ENCODE measurements at places on chromosomes 6 and 20.

GRCh38 chr6:27161603-27161945 is 85.9 kb upstream of the PRSS16 start:
- DNase-seq: no peak

- no peak for DNase-seq
Measured at GRCh38 chr6:2763876-2764540, 1.2 kb upstream of the WRNIP1 start.

GRCh38 chr6:156687789-156688619 is 89.2 kb upstream of the ARID1B start:
- DNase-seq: no peak

DNA sequence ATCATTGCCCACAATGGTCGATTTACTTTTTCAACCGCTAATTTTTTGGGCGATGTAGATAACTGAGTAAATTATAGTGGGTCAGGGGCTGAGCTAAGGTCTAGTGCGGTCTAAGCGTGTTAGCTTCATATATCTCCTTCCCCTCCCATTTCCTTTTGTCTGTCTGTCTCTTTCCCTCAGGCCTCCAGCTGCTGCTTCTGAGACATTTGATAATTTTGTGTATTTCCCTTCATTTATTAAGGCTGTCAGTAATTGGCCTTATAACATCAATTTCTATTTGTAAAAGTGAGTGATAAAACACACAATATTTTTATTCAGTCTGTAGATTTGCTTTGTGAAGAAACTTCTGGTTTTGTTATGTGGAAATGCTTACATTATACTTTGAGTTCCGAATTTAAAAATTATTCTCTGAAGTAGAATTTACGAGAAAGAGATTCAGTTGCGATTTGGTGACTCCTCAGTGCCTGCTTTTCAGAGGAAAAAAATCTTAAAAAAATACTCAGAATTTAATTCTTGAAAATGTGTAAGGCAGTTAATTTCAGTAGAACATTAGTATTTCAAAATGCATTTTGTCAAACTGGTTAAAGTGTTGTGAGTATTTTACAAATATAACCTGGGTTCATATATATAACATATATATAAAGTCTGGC is 1.4 kb downstream of the TMEM170B start:
- no peak for DNase-seq

- DNase-seq: no peak
Measured at GRCh38 chr20:22232923-22233322, 351.4 kb downstream of the FOXA2 start.

DNA sequence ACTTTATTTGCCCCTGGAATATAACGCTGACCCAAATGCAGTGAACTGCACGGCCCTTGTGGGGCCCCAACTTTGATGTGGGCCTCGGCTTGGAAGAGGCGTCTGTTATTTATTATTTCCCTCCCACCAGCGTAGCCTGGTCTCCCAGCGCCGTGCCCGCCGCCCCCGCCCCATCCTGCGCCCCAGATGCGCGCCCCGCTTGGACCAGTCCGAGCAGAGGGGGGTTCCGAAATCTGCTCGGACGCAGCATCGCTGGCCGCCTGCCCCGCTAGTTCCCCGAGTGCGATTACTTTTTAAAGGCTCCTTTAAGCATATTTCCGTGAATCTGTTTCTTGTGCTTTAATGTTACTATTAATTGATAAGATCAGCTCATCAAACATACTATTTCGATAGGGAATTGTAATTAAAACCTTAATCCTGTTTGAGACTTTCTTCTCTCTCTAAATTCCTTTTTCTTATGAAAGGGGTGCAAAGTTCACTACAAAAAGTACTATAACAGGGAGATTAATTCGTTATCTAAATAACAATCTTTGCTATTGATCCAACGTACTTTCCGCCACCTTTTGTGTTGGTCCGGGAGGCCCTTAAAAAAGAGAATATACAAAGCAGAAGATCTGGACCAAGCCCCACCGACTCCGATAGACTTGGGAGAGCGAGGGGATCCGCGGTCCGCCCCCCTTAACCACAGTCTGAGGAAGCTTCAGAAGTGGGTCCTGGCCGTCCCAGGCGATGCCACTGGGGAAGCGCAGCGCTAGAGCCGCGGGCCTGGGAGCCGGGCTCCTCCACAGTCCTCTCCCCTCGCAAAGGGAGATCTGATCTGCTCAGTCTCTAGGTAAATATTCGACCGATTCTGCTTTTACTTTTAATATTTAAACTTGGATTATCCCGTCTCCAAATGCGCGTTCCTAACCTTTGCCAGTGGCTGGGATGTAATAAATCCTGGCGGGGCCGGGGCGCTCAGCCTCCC is 10.2 kb downstream of the POU3F2 start:
- no peak for DNase-seq

GRCh38 chr20:37381621-37382471 is 35.9 kb downstream of the SRC start:
- DNase-seq: no peak

- no peak for DNase-seq
Measured at GRCh38 chr6:134173366-134173725, 120.9 kb upstream of the SLC2A12 start.

DNA sequence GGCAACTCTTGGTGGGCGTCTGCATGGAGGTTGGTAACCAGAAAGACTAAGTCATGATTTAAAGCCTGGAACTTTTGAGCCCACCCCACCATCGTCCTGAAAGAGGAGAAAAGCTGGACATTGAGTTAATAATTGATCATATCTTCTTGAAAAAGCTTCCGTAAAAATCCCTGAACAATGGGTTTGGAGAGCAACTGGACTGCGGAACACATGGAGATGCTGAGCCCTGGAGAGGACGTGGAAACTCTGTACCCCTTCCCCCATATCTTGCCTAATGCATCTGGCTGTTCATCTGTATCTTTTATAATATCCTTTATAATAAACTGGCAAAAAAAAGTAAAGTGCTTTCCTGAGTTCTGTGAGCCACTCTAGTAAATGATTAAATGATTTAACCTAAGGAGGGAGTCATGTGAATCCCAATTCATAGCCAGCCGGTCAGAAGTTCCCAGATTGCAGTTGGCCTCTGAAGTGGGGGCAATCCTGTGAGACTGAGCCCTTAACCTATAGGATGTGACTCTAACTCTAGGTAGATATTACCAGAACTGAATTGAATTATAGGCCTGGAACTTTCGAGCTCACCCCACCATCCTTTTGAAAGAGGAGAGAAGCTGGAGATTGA is 26.5 kb upstream of the LGSN start:
- no peak for DNase-seq

DNA sequence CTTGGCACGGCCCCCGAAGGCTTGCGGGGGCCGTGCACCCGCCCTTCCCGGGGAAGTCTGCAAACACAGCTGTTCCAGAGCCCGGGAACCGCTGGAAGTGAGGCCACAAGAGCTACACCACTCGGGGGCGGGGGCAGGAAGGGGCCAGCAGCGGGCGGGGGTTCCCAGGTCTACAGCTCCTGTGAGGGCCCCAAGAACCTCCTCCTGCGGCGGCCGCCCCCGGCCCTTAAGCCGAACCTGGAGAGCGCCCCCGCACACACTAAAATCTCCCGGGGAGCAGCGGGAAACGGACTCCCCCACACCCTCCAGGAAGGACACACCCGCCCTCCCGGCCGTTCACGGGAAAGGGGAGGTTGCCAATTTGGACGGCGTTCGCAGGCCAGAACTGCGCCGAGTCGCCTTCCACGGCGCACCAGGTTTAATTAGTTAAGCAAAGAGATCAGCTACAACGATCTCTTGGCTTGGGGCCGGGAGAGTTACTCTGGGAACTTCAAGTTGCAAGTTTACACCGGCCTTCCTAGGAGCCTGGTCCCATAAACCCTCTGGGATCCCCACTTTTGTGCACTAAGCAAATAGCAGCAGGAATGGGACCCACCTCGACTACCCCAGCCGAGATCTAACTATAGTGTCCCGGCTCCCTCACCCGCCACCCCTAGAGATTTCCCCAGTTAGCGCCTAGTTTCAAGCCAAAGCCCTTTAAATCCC is 1.7 kb downstream of the JAG1 start:
- DNase-seq: no peak

GRCh38 chr6:13292774-13293173 is 35.6 kb downstream of the TBC1D7 start:
- DNase-seq: no peak

DNA sequence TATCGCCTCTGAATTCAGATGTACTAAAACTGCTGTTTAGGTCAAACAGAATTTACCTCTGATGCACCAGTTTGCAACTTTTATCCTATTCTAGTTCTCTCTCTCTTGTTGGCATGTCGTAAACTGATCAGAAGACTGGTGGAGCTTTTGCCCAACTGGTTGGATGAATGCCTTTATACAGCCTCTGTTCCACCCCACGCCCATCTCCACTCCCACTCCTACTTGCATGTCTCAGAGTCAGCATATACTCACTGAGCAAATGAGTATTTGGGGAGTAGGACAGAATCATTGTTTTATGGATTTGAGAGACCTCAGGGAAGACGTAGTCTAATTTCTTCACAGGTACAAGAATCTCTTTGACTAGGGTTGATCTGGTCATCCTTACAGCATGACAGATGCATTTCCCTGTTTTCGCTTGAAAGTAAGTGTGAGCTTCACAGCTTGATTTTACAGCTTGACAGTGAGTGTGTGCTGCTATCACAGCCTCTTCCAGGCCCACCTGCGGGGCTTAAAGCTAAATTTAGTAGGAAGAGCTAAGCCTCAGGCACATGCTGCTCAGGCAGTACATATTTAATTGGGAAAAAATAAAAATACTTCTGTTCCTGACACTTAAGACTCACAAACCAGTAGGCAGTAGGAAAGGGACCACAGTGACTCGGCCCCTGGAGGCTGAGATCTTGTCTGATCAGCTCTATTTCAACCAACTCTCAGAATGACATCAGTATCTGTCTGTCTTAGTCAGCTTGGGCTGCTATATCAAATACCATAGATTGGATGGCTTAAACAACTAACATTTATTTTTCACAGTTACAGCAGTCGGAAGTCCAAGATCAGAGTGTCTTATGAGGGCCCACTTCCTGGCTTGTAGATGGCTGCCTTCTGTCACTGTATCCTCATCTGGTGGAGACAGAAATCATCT is 30.4 kb downstream of the TRMT6 start:
- no peak for DNase-seq

GRCh38 chr6:49430187-49430586 is 32.9 kb downstream of the MMUT start:
- no peak for DNase-seq

DNA sequence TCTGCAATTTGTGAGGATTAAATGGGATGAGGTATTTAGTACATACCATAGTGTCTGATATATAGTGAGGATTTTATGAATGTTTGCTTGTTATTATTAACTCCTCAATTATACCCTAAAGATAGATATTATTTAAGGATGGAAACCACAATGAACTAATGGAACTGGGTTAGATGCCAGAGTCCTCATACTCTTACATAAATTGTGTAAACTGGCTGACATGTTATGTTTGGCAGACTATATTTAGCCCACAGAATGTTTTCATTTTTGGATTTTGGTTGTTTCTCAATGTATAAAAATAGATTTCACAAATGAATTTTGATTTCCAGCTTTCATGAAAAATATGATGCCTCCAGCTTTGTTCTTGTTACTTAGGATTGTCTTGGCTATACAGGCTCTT is 37.6 kb downstream of the HTR1B start:
- no peak for DNase-seq

- DNase-seq: no peak
Measured at GRCh38 chr20:8971669-8972316, 97.1 kb upstream of the PLCB4 start.

DNA sequence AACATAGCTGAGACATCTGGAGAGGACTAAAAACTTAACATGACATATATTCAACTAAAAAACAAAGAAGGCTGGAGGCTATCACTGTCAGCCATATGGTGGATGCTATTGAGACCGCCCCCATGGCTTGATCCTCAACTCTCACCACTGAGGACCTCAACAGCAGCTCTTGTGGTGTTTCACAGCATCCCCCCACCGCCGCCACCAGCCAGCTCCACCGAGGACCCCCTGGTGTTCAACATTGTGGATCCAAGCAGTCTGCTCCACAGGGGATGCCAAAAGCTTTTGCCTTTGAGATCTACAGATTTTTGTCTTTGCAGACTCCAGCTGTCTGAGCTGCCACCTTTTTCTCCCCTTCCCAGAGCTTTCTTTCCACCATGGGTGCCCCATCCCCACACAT is 64.6 kb downstream of the NUS1 start:
- no peak for DNase-seq

DNA sequence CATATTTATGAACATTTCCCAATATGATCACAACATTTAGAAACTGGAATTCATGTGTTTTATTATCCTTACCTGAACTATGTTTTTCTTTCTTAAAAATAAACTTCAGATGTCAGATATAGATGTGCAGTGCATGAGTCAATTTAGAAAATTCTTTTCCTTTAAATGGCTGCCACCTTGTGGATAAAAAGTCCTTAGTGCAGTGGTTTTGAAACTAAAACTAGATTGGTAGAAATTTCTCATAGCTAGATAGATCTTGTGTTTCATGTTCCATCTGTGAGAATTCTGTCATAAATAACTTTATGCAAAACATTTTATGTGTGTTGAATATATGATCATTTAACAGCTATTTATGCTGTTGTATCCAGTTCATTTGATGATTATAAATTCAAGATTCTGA is 134.9 kb downstream of the KLHL32 start:
- DNase-seq: no peak

GRCh38 chr6:69729870-69730449 is 66.8 kb downstream of the LMBRD1 start:
- DNase-seq: no peak

- no peak for DNase-seq
Measured at GRCh38 chr6:125957845-125958244, 1.3 kb downstream of the HINT3 start.

- no peak for DNase-seq
Measured at GRCh38 chr6:154653385-154653784, 79.8 kb upstream of the SCAF8 start.

- no peak for DNase-seq
Measured at GRCh38 chr6:26454631-26455030, 3.1 kb upstream of the BTN2A1 start.

- no peak for DNase-seq
Measured at GRCh38 chr6:128712898-128713297, 170.0 kb upstream of the LAMA2 start.

- DNase-seq: no peak
Measured at GRCh38 chr20:37839955-37840354, 63.0 kb upstream of the VSTM2L start.

DNA sequence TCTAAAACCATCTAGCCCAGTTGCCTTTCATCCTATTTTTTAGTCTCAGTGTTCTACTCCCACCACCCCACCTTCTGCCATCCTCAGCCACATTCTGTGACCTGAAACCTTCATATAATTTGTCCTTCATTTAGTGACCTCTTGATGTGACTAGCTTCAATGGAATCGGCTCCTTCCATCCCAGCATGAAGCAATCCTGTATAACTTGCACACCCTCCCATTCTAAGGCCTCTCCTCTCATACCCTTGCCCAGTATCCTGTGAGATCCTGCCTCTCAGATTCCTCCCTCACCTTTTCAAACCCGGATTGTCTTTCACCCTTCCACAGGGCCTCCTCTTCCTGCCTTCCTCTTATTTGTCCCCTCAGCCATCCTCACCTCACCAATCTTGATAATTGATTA is 3.1 kb downstream of the ZNF76 start:
- no peak for DNase-seq

All from stimulated activated CD4-positive, alpha-beta T cell treated with anti-CD3 and anti-CD28 coated beads, Interleukin-4, amount 100 ng/mL, for 48 hours (primary cell).